ENCODE measurements at places on chromosomes 11 and 22. TPM values are rescaled to one million over a fixed set of nuclear protein-coding genes. Genes with fewer than 3 reads are reported as not detected.

GRCh38 chr11:70064726-70065317 is 13.3 kb upstream of the ANO1 start:
- peaks cover 48% of the 10 kb centered on the region for H3K4me1 ChIP-seq
- no peak overlapping the region for H3K4me3 ChIP-seq
- peak; percentile 56 for DNase-seq
- no peaks in the 10 kb centered on the region for H3K27me3 ChIP-seq

- no peak overlapping the region for H3K27ac ChIP-seq
- no peaks in the 10 kb centered on the region for H3K27me3 ChIP-seq
- H3K4me1 ChIP-seq, result peaks cover 3% of the 10 kb centered on the region
Measured at GRCh38 chr22:32552521-32552920, 77.9 kb downstream of the FBXO7 start.

- no peak for DNase-seq
- no peak overlapping the region for H3K4me3 ChIP-seq
- no peaks in the 10 kb centered on the region for H3K36me3 ChIP-seq
- H3K27me3 ChIP-seq, result no peaks in the 10 kb centered on the region
- no peaks in the 10 kb centered on the region for H3K4me1 ChIP-seq
Measured at GRCh38 chr11:2649848-2650247, 49.9 kb downstream of the KCNQ1OT1 start.

DNA sequence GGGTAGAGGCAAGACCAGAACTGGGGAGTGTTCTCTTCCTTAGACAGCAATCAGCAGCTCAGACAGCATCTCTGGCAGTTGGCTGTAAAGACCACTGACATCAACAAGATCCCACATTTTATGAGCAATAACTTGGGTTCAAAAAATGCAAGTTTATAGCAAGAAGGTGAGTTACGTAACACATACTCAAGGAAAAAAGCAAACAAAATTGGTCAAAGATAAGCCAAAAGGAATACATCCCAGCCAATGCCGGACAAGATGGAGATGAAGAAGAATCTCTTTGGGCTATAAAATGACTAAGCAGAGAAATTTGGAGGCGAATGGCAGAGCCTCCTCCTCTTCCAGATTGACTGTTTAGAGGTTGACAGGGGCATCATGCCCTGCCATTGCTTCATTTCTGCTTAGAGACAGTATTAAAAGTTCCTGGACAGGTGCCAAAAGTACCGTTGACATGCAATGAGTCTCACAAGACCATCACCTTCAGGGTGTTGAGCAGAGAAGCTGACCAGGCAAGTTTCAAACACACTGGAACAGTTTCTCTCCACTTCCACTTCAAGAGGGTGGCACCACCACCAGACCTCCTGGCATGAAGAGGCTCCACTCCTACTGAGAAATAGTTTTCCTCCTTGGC is 55.9 kb downstream of the ENDOD1 start:
- no peaks in the 10 kb centered on the region for H3K36me3 ChIP-seq
- no peak overlapping the region for H3K4me3 ChIP-seq
- no peaks in the 10 kb centered on the region for H3K27me3 ChIP-seq
- DNase-seq, result no peak

DNA sequence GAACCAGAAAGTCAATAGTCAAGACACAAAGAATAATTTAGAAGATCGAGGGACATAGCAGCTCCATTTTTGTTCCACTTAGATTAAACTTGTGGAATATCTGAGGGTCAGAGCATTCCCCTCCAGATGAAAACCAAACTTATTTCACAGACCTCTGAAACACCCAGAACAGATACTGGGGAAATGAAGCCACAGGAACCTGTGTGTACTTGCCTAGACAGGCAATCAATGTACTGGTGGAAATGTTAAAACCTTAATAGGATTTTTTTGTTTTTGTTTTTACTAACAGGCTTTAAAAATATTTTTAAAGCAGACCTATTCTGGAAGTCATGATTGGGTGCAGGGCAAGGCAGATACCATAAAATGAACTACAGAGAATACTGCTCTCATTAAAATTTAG is 4.1 kb upstream of the FAR1 start:
- H3K27ac ChIP-seq, result peak overlapping the region; percentile 48
- no peaks in the 10 kb centered on the region for H3K36me3 ChIP-seq
- H3K27me3 ChIP-seq, result no peaks in the 10 kb centered on the region
- no peak overlapping the region for H3K4me3 ChIP-seq
- no peak for DNase-seq

- H3K27me3 ChIP-seq, result no peaks in the 10 kb centered on the region
- H3K36me3 ChIP-seq, result peaks cover 68% of the 10 kb centered on the region
- DNase-seq, result no peak
- no peak overlapping the region for H3K4me3 ChIP-seq
- H3K27ac ChIP-seq, result no peak overlapping the region
- H3K4me1 ChIP-seq, result no peaks in the 10 kb centered on the region
Measured at GRCh38 chr22:35266277-35266676, 9.0 kb downstream of the HMGXB4 start.

GRCh38 chr11:70467201-70468085 is 69.1 kb downstream of the CTTN start:
- H3K4me3 ChIP-seq, result no peak overlapping the region
- no peaks in the 10 kb centered on the region for H3K4me1 ChIP-seq
- peak; percentile 85 for DNase-seq
- H3K27me3 ChIP-seq, result no peaks in the 10 kb centered on the region
- H3K36me3 ChIP-seq, result no peaks in the 10 kb centered on the region

Gene SF3B2
- total RNA-seq, result 241 TPM

Gene INCENP
- total RNA-seq, result 114 TPM
